ENCODE measurements at places on chromosomes 13 and 19.

- peak; percentile 50 for DNase-seq
- peaks cover 2% of the 10 kb centered on the region for H3K27me3 ChIP-seq
- no peaks in the 10 kb centered on the region for H3K4me1 ChIP-seq
- no peak overlapping the region for H3K27ac ChIP-seq
- no peak overlapping the region for H3K4me3 ChIP-seq
These were observed 51.5 kb upstream of the MRI1 start for GRCh38 chr19:13712767-13713201.

- no peak overlapping the region for H3K4me3 ChIP-seq
- no peak overlapping the region for H3K27ac ChIP-seq
- H3K4me1 ChIP-seq = peaks cover 21% of the 10 kb centered on the region
These were observed 28.5 kb downstream of the CRYL1 start for GRCh38 chr13:20497006-20497775.

- H3K27me3 ChIP-seq = no peaks in the 10 kb centered on the region
- no peak overlapping the region for H3K27ac ChIP-seq
- H3K4me1 ChIP-seq = peaks cover 20% of the 10 kb centered on the region
- no peak for DNase-seq
These were observed 3.7 kb downstream of the FTL start for GRCh38 chr19:48968813-48969218.

- no peak overlapping the region for H3K4me3 ChIP-seq
- H3K36me3 ChIP-seq = no peaks in the 10 kb centered on the region
- H3K27me3 ChIP-seq = no peaks in the 10 kb centered on the region
- DNase-seq = no peak
- H3K4me1 ChIP-seq = peaks cover 1% of the 10 kb centered on the region
These were observed 18.5 kb upstream of the GPR18 start for GRCh38 chr13:99276706-99277105.

GRCh38 chr19:34793565-34793964 is 20.6 kb upstream of the ZNF599 start:
- DNase-seq = no peak
- H3K27ac ChIP-seq = no peak overlapping the region
- no peak overlapping the region for H3K4me3 ChIP-seq

- no peak overlapping the region for H3K4me3 ChIP-seq
- H3K27me3 ChIP-seq = no peaks in the 10 kb centered on the region
- H3K4me1 ChIP-seq = peaks cover 6% of the 10 kb centered on the region
- peak; percentile 98 for DNase-seq
- peaks cover 12% of the 10 kb centered on the region for H3K36me3 ChIP-seq
- peak overlapping the region; percentile 29 for H3K27ac ChIP-seq
These were observed 10.7 kb downstream of the TPGS1 start for GRCh38 chr19:517721-518597.

DNA sequence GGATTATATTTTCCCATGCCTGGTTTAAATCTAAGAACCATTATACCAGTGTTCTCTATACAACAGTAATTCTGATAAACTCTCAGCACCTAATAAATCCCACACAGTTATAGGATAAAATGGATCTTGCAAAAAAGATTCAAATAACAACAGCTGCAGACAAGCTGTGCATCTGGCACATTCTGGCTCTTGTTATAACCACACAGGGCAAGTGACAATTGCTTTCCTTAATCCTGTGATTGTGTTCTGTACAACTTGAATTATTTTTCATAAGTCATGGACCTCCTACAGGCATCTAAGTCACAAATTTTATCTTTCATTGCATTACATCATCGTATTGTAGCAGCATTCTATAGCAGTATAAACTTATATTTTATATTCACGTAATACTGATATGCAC is 948.3 kb downstream of the SLITRK1 start:
- DNase-seq = peak; percentile 8
- no peaks in the 10 kb centered on the region for H3K36me3 ChIP-seq
- no peak overlapping the region for H3K4me3 ChIP-seq
- H3K27me3 ChIP-seq = no peaks in the 10 kb centered on the region
- no peaks in the 10 kb centered on the region for H3K4me1 ChIP-seq
- no peak overlapping the region for H3K27ac ChIP-seq

- H3K4me1 ChIP-seq = no peaks in the 10 kb centered on the region
- DNase-seq = no peak
- no peaks in the 10 kb centered on the region for H3K36me3 ChIP-seq
- H3K27ac ChIP-seq = no peak overlapping the region
- H3K4me3 ChIP-seq = no peak overlapping the region
These were observed 1.1 kb downstream of the LYPD4 start for GRCh38 chr19:41843371-41843770.

DNA sequence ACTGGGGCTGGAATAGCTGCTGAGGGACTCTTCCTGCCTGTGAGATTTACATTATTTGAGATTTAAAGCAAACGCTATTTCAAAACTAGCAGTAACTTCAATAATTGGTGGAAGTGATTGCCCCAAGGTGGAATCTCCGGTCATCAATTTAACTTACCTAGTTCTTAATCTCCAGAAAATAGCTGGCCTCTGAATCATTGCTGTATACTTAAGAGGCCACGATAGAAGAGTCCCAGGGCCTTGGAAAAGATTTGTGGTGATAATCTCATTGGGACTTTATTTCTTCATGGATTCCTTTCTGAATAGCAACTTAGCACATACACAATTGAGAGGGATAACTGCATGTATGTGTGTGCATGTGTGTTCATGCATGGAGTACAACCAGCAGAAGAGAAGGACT is 120.2 kb downstream of the DNAJC15 start:
- H3K36me3 ChIP-seq = no peaks in the 10 kb centered on the region
- H3K4me1 ChIP-seq = peaks cover 6% of the 10 kb centered on the region
- DNase-seq = no peak
- H3K27ac ChIP-seq = no peak overlapping the region
- H3K27me3 ChIP-seq = peaks cover 5% of the 10 kb centered on the region

DNA sequence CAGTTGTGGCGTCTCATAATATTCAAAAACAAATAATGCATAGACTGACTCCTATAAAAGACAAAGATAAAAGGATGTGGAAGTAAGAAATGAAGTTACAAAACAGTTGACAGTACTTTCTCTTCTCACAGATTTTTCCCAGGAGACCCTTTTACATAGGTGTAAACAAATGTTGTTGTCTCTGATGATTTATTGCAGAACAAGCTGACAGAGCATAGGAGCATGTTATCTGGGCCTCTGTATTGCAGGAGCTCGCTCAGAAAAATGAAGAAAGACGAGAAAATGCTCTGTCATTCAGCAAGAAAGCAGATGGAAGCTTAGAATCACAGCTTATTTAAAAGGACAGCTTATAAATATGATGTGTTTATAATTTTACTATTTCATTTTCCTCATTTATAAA is 353.6 kb upstream of the GPC6 start:
- no peaks in the 10 kb centered on the region for H3K36me3 ChIP-seq
- no peak for DNase-seq
- no peak overlapping the region for H3K4me3 ChIP-seq

DNA sequence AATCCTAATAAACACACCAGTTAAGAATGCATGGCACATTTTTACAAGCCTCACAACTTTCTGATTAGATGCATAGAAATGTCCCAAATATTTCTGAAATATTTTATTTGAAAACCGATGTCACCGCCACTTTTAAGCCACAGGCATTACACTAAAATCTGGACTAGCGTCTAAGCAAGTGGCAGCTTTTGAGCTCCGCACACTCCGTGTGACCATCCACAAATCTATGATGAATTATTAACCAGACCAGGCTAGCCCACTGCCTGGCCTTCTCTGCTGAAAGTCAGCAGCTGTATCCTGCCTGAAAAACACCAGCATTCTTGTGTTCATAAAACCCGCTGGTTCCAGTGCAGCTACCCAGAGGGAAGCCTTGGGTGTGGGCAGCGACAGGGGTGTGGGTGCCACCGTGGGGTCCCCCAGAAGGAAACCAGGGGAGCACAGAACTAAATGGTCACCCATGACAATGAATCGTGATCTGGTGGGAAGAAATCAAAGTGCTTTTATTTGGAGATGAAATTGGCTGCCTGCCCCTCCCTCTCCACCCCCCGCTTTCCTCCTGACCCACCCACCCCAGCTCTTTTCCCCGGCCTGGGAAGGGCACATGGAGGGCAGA is 13.8 kb downstream of the RASA3 start:
- H3K27me3 ChIP-seq = no peaks in the 10 kb centered on the region
- peaks cover 3% of the 10 kb centered on the region for H3K36me3 ChIP-seq
- no peak overlapping the region for H3K4me3 ChIP-seq
- H3K27ac ChIP-seq = peak overlapping the region; percentile 98

- H3K27ac ChIP-seq = no peak overlapping the region
- no peak for DNase-seq
- H3K27me3 ChIP-seq = peaks cover 12% of the 10 kb centered on the region
- no peaks in the 10 kb centered on the region for H3K36me3 ChIP-seq
These were observed 1.2 kb upstream of the C19orf81 start for GRCh38 chr19:50647879-50648615.

DNA sequence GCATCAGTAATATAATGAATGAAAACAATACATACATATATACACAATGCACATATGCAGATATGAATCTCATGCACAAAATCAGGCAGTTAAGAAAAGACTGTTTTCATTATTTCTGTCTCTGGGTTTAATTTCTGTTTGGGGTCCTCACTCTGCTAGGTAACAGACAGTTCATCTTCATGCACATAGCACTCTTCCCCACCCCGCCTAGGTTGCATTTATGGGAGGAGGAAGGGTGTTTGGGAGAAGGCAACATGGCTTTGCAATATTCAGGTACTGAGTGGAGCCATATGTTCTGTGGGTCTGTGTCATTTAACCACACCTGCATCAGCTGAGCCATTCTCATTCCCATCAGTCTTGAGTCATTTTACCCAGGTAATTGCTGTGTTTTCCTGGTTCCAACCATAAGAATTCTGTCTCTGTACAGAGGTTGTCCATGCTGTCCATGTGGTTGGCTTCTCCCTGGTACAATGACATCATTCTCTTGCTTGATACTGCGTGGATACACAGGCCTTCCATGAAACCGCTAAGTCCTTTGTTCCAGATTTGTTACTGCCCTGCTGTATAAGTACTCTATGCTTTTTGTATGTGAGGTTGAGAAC is 45.3 kb downstream of the RFC3 start:
- H3K4me1 ChIP-seq = no peaks in the 10 kb centered on the region
- no peak overlapping the region for H3K27ac ChIP-seq
- H3K36me3 ChIP-seq = no peaks in the 10 kb centered on the region

DNA sequence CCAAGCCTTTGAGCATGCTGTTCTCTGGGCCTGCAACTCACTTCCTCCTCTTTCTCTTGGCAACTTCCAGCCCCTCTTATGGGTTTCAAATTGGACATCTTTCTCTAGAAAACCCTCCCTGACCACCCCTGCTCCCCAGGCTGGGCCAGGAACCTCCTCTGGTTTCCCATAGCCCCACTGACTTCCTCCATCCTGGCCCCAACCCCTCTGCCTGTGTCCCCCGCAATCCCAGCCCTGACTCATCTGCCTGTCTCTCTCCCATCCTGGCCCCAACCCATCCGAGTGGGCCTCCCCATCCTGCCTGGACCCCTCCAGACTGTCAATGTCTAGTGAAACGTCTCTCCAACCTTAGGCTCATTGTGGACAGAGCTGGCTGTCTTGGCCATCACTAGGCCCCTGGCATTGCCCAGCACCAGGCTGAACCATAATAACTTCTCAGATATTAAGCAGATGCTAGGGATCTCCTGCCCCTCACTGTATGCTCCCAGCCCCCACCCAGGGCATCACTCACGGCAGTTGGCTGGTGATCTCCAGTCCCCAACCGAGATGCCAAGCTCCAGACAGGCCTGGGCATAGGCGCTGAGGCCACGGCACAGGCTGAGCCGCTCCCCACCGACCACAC is 16.8 kb downstream of the FCGBP start:
- H3K27ac ChIP-seq = no peak overlapping the region
- no peaks in the 10 kb centered on the region for H3K4me1 ChIP-seq
- peaks cover 19% of the 10 kb centered on the region for H3K27me3 ChIP-seq
- no peak for DNase-seq

GRCh38 chr19:31283701-31284100 is 65.5 kb downstream of the TSHZ3 start:
- H3K36me3 ChIP-seq = peaks cover 9% of the 10 kb centered on the region
- H3K4me1 ChIP-seq = peaks cover 49% of the 10 kb centered on the region
- no peak overlapping the region for H3K27ac ChIP-seq
- H3K4me3 ChIP-seq = no peak overlapping the region

- H3K27ac ChIP-seq = no peak overlapping the region
- no peak for DNase-seq
- peaks cover 35% of the 10 kb centered on the region for H3K4me1 ChIP-seq
- no peaks in the 10 kb centered on the region for H3K27me3 ChIP-seq
These were observed 13.5 kb downstream of the WIZ start for GRCh38 chr19:15436012-15436825.

DNA sequence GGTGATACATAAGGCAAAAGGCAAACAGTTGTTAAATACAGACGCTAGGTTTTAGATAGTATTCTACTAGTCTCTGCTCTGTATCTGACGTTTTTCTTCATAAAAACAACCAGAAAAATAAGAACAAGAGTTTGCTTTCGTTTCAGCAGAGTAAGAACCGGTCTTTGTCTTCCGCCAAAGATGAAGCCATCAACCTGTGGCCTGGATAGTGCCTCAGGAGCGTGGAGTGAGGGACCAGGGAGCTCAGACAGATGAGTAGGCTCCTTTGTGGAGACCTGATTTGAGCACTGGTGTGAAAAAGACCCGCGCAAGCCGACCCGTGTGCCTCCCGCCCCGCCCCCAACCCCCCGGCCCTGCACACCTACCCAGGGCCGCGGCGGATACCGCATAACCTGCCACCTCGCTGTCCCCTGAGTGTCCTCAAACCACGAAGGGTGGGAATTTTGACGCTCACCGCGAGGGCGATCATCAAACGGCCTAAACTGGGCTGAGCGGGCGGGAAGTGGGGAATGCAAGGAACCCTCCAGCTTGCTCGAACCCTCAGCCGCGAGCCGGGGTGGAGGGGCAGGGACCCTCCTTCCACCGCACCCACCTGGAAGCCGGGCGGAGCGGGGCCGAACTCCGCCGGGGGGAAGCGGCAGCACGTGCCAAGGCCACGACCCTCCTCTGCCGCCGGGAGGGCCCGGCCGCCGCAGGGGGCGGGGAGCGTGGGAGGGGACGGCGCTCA is 866 bp upstream of the LMO7 start:
- peaks cover 12% of the 10 kb centered on the region for H3K4me1 ChIP-seq
- H3K27me3 ChIP-seq = peaks cover 16% of the 10 kb centered on the region
- H3K36me3 ChIP-seq = no peaks in the 10 kb centered on the region
- H3K4me3 ChIP-seq = peak overlapping the region; percentile 68
- peak; percentile 30 for DNase-seq
- no peak overlapping the region for H3K27ac ChIP-seq

- H3K36me3 ChIP-seq = no peaks in the 10 kb centered on the region
- no peak overlapping the region for H3K27ac ChIP-seq
- H3K4me1 ChIP-seq = peaks cover 9% of the 10 kb centered on the region
- no peaks in the 10 kb centered on the region for H3K27me3 ChIP-seq
These were observed 6.6 kb downstream of the SMAD9 start for GRCh38 chr13:36913463-36913862.

GRCh38 chr19:48501494-48502349 is 9.9 kb downstream of the LMTK3 start:
- H3K4me3 ChIP-seq = no peak overlapping the region
- no peaks in the 10 kb centered on the region for H3K4me1 ChIP-seq
- no peaks in the 10 kb centered on the region for H3K36me3 ChIP-seq
- no peak overlapping the region for H3K27ac ChIP-seq
- peaks cover 44% of the 10 kb centered on the region for H3K27me3 ChIP-seq

Measured in muscle of leg (tissue), 16 donors.